Stimulated activated CD4-positive, alpha-beta T cell treated with anti-CD3 and anti-CD28 coated beads, Interleukin-12 subunit alpha, Interleukin-12 subunit beta, amount 100 ng/mL, for 24 hours (primary cell): ENCODE measurements at places on chromosomes 4 and X.
A peak's percentile ranks its signal among the peaks of the same experiment; 100 is the strongest.

- no peak for DNase-seq
Observed at GRCh38 chr4:95949136-95949765, 109.4 kb downstream of the PDHA2 start.

- DNase-seq: peak; percentile 28
Observed at GRCh38 chr4:121900132-121900983, 30.1 kb upstream of the BBS7 start.

- DNase-seq: no peak
Observed at GRCh38 chr4:105092356-105092755, 54.3 kb upstream of the TET2 start.

GRCh38 chr4:174467107-174467506, 55.2 kb downstream of the HPGD start:
- no peak for DNase-seq

GRCh38 chr4:140344101-140344500, 29.3 kb upstream of the SCOC start:
- DNase-seq: no peak

DNA sequence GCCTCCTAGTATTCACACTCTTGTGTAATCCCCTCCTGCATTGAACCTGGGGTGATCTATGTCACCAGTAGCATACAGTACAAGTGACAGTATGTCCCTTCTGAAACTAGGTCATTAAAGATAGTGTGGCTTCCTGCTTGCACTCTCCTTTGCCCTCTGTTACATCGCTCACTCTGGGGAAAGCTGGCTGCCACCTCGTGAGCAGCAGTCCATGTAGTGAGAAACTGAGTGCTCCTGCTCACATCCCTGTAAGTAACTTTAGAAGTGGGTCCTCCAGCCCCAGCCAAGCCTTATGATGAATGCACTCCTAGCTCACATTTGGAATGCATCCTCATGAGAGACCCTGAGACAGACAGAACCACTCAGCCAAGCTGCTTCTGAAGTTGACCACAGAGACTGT, 89.8 kb upstream of the TNIP3 start:
- no peak for DNase-seq
